Vagina (tissue), 2 donors: ENCODE measurements at places on chromosomes 3 and 15.

DNA sequence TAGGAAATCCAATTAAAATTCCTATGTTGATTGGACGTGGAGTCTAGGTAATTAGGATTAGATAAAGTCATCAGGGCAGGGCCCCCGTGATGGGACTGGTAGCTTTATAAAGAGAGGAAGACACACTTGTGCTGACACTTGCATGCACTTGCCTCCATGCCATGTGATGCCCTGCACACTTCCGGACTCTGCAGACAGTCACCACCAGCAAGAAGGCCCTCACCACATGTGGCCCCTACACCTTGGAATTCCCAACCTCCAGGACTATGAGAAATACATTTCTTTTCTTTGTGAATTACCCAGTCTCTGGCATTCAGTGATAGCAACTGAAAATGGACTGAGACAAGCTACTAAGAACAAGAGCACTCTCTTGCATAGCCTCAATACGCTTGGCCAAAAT lies 90.6 kb downstream of the CRYGS start:
- H3K4me1 ChIP-seq = no peaks in the 10 kb centered on the region
- H3K36me3 ChIP-seq = no peaks in the 10 kb centered on the region
- no peak for DNase-seq
- no peak overlapping the region for H3K27ac ChIP-seq
- no peak overlapping the region for H3K4me3 ChIP-seq
- no peaks in the 10 kb centered on the region for H3K27me3 ChIP-seq

GRCh38 chr3:127209155-127209839 lies 16.4 kb downstream of the PRR23E start:
- no peaks in the 10 kb centered on the region for H3K36me3 ChIP-seq
- no peaks in the 10 kb centered on the region for H3K4me1 ChIP-seq
- no peak for DNase-seq
- H3K4me3 ChIP-seq = no peak overlapping the region
- no peak overlapping the region for H3K27ac ChIP-seq

DNA sequence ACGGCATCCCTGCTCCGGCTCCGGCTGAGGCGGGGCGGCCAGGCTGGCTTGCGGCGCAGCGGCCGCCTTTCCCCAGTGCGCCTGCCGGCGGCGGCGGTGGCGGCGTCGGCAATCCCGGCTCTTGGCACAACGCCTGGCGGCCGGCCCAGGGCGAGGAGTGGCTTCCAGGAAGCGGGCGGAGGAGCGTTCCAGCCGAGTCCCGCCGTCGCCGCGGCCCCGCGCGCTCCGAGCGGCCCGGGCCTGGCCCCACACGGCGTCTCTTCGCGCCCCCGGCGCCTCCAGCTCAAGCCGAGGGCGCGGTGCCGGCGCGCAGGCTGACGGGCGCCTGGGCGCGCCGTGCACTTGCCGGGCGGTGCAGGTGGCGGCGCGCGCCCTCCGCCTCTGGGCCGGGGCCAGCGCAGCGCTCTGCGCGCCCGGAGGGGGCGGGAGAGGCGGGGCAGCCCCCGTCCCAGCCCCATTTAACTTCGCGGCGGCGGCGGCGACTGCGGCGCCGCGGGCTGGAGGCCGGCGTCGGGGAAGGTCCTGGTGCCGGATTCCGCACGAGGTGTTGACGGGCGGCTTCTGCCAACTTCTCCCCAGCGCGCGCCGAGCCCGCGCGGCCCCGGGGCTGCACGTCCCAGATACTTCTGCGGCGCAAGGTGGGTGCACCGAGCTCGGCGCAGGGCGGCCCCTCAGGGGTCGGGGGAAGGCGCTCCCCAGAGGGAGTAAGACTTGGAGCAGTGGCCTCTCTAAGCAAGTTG lies at the start of gene ADAMTSL3:
Gene ADAMTSL3, plus strand, starts transcription at position 485 of the 740 bp plus-strand sequence. CDS start 1,639 bp downstream, outside the sequence.
- H3K27ac ChIP-seq = peak within 1 kb of the TSS; percentile 44
- DNase-seq = no peak
- no peaks in the 10 kb centered on the region for H3K36me3 ChIP-seq
- peaks cover 22% of the 10 kb centered on the region for H3K4me1 ChIP-seq
- H3K4me3 ChIP-seq = peak within 1 kb of the TSS; percentile 58
- no peaks in the 10 kb centered on the region for H3K27me3 ChIP-seq

GRCh38 chr15:84590406-84590805 lies 10.4 kb upstream of the ZSCAN2 start:
- no peak for DNase-seq
- no peaks in the 10 kb centered on the region for H3K27me3 ChIP-seq
- H3K27ac ChIP-seq = no peak overlapping the region
- H3K36me3 ChIP-seq = no peaks in the 10 kb centered on the region

- H3K27me3 ChIP-seq = no peaks in the 10 kb centered on the region
- no peak overlapping the region for H3K4me3 ChIP-seq
- H3K27ac ChIP-seq = no peak overlapping the region
- no peak for DNase-seq
- H3K4me1 ChIP-seq = peaks cover 19% of the 10 kb centered on the region
- H3K36me3 ChIP-seq = no peaks in the 10 kb centered on the region
Measured at GRCh38 chr3:112687616-112688015, 46.7 kb upstream of the CCDC80 start.

DNA sequence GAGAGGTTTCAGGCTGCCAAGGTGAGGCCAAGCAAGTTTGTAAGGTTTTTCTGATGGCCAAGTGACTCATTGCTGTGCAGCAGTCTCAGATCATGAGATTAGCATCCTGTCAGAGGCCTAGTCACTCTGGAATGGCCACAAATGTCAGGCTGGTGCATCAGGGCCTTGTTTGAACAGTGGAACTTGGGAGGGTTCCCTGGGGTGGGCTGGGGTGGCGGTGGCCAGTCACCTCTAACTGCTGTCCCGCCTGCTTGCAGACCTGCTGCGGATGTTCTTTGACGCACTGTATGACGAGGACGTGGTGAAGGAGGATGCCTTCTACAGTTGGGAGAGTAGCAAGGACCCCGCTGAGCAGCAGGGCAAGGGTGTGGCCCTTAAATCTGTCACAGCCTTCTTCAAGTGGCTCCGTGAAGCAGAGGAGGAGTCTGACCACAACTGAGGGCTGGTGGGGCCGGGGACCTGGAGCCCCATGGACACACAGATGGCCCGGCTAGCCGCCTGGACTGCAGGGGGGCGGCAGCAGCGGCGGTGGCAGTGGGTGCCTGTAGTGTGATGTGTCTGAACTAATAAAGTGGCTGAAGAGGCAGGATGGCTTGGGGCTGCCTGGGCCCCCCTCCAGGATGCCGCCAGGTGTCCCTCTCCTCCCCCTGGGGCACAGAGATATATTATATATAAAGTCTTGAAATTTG lies 2.8 kb upstream of the FAM131A start:
- H3K4me1 ChIP-seq = peaks cover 46% of the 10 kb centered on the region
- H3K27me3 ChIP-seq = no peaks in the 10 kb centered on the region
- H3K4me3 ChIP-seq = no peak overlapping the region
- H3K27ac ChIP-seq = peak overlapping the region; percentile 97

- peaks cover 15% of the 10 kb centered on the region for H3K4me1 ChIP-seq
- no peaks in the 10 kb centered on the region for H3K27me3 ChIP-seq
- no peaks in the 10 kb centered on the region for H3K36me3 ChIP-seq
- DNase-seq = no peak
- H3K27ac ChIP-seq = no peak overlapping the region
Measured at GRCh38 chr3:114456742-114457141, 162.9 kb downstream of the TIGIT start.

GRCh38 chr3:143977341-143978262 lies 6.0 kb downstream of the DIPK2A start:
- H3K27ac ChIP-seq = peak overlapping the region; percentile 16
- no peaks in the 10 kb centered on the region for H3K36me3 ChIP-seq
- H3K4me3 ChIP-seq = peak overlapping the region; percentile 6
- H3K27me3 ChIP-seq = no peaks in the 10 kb centered on the region
- DNase-seq = no peak

DNA sequence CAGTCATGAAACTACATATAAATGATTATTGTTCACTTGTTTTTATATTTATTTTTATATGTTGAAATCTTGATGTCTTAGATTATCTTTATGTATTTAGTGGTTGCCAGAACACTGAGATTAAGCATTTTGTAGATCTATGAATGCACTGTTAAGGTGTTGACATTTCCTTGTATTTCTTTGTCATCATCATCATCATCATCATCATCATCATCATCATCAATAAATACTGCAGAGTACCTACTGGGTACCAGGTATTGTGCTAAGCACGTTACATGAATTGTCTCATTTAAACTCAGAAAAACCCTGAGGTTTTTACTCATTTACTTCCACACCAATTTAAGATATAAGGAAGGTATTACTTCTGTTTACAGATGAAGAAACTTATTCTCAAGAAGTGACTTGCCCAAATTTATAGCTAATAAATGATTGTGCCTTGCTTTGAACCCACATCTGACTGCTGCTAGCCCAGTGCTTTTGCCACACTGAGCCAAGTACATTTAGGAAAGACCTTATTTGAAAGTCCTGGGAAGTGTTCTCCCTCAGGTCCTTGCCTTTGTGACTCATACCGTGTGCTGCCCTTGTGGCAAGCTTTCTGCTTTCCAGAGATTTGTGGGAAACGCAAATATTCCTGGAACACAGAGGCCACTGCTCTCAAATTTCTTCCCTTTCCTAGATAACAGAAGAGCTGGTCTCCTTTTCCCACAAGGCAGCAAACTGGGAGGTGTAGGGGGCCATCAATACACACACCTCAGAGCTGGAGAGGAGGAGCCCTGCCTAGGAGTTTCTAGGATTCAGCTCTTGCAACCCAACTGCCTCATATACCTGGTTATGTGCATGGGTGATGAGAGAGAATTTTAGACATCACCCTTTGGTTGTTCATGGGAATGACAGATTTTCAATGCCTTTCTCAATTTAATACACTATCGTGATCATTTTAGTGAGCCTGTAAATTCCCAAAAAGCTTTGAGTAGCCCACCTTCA lies 115.4 kb upstream of the C15orf61 start:
- DNase-seq = no peak
- no peaks in the 10 kb centered on the region for H3K36me3 ChIP-seq
- no peaks in the 10 kb centered on the region for H3K27me3 ChIP-seq

- H3K36me3 ChIP-seq = peaks cover 13% of the 10 kb centered on the region
- H3K4me1 ChIP-seq = peaks cover 12% of the 10 kb centered on the region
- no peaks in the 10 kb centered on the region for H3K27me3 ChIP-seq
- no peak overlapping the region for H3K27ac ChIP-seq
- no peak overlapping the region for H3K4me3 ChIP-seq
- no peak for DNase-seq
Measured at GRCh38 chr15:92149465-92149864, 244.2 kb upstream of the ST8SIA2 start.

DNA sequence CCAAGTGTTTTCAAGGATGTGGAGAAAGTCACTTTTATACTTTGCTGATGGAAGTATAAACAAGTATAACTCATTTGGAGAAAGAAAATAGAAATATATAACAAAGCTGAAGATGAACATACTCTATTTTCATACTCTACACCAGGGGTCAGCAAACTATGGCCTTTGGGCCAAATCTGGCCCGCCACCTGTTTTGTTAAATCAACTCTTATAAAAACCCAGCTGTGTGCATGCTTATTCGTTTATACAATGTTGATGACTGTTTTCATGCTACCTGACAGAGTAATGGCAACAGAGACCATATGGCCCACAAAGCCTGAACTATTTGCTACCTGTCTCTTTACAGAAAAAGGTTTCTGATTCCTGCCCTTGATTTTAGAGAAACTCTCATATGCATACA lies 124.0 kb downstream of the NR1D2 start:
- no peak for DNase-seq
- H3K4me3 ChIP-seq = no peak overlapping the region
- no peak overlapping the region for H3K27ac ChIP-seq
- H3K36me3 ChIP-seq = no peaks in the 10 kb centered on the region
- H3K4me1 ChIP-seq = no peaks in the 10 kb centered on the region

- H3K4me1 ChIP-seq = no peaks in the 10 kb centered on the region
- DNase-seq = no peak
- H3K4me3 ChIP-seq = no peak overlapping the region
- H3K27ac ChIP-seq = no peak overlapping the region
- no peaks in the 10 kb centered on the region for H3K27me3 ChIP-seq
Measured at GRCh38 chr3:179837374-179837773, 184.5 kb downstream of the USP13 start.

- DNase-seq = no peak
- H3K4me3 ChIP-seq = no peak overlapping the region
- H3K27ac ChIP-seq = no peak overlapping the region
- H3K4me1 ChIP-seq = no peaks in the 10 kb centered on the region
- no peaks in the 10 kb centered on the region for H3K36me3 ChIP-seq
Measured at GRCh38 chr3:8863891-8864290, 94.5 kb upstream of the OXTR start.

DNA sequence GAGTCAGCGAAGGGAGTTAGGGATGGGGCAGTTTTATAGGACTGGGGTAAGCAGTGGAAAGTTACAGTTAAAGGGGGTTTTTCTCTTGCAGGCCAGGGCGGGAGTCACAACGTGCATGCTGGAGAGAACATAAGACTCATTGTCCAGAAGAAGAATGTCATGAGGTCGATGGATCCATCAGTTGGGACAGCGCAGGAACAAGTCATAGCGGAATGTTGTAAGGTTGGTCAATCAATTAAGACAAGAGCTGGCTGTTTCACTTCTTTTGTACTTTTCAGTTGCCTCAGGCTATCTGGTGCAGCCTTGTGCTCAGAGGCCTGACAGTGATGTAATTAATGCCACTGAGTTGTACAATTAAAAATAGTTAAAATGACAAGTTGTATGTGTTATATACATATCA lies 165.6 kb downstream of the OCA2 start:
- no peak overlapping the region for H3K4me3 ChIP-seq
- H3K27me3 ChIP-seq = no peaks in the 10 kb centered on the region

DNA sequence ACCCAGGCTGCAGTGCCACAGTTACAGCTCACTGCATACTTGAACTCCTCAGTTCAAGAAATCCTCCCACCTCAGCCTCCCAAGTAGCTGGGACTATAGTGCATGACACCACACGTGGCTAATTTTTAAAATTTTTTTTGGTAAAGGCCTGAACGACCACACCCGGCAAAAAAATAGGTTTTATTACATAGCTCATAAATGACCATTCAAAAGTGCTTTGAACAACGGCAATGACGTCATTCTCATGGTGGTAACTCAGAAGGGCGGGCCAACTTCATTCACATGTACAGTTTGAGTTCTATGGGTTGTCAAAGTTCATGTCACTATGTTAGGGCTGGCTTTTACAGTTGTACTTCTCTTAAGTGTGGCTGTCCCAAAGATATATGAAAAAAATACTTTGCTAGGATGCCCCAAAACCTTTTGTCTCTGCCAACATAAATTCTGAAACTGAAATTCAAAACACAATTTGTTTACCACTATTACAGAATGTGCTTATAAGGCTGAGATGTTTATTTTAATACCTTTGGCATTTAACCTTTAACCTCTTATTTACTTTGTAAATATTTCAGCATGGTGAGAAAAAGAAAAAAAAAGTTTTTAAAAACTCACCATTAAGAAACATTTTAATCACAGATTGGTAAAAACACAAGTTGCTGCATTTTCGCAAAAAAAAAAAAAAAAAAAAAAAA lies 6.2 kb downstream of the MYO1E start:
- H3K4me1 ChIP-seq = peaks cover 38% of the 10 kb centered on the region
- H3K36me3 ChIP-seq = no peaks in the 10 kb centered on the region
- no peak overlapping the region for H3K27ac ChIP-seq
- H3K27me3 ChIP-seq = no peaks in the 10 kb centered on the region
- no peak overlapping the region for H3K4me3 ChIP-seq
